ENCODE measurements at places on chromosomes 2 and 18.

DNA sequence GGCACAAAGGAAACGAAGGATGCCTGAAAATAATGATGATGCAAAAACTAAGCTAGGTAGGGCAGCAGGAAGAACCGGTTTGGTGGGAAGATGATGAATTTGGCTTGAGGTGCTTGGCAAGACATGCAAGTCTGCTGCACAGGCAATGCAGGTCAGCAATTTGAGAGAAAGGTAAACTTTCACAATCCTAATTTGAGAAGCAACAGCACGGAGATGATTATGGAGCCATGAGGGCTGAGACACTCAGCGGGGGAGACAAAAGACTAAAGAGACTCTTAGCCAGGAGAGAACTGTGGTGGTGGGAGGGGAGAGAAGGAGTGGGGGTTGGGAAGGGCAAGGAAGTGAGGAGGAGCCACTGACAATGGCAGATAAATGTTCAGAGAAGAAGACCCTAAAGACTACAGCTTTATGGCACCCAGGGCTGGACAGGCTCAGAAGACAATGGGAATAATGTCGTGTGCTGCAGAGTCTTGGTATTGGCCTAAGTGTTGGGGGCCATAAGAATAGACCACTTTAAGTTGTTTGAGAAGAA, 19.4 kb upstream of the RNF149 start:
- DNase-seq = no peak

- peak; percentile 39 for DNase-seq
Measured at GRCh38 chr2:158998551-158999248, 30.3 kb downstream of the TANC1 start.

DNA sequence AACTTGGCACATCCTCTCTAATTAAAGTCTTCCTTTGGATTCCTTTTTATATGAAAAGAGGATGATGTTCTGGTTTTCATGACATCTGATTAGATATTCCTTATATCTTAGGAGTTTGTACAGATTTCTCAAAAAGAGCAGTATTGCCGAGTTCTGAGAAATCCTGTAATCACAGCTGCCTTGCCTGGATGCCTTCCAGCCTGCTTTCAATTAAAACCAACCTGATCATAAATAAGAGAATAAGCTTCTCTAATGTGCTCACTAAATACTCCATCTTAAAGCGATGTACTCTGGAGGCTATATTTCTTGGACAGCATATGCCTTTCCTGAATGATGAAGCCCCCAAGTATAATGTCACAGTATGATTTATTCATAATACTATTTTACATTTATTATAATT, 1203.8 kb upstream of the PIK3C3 start:
- DNase-seq = no peak

- DNase-seq = no peak
Measured at GRCh38 chr18:48007955-48008701, 77.7 kb upstream of the SMAD2 start.

- no peak for DNase-seq
Measured at GRCh38 chr2:119774026-119774425, 14.3 kb downstream of the PTPN4 start.

Measured in DMS 273 treated with DMSO at 0.1 percent for 48 hours (cell line).